ENCODE measurements at places on chromosomes 13 and 19. TPM values are rescaled to one million over a fixed set of nuclear protein-coding genes. Genes with fewer than 3 reads are reported as not detected.

Gene TSKS
- total RNA-seq = not detected

Gene CCDC8
- total RNA-seq = not detected

DNA sequence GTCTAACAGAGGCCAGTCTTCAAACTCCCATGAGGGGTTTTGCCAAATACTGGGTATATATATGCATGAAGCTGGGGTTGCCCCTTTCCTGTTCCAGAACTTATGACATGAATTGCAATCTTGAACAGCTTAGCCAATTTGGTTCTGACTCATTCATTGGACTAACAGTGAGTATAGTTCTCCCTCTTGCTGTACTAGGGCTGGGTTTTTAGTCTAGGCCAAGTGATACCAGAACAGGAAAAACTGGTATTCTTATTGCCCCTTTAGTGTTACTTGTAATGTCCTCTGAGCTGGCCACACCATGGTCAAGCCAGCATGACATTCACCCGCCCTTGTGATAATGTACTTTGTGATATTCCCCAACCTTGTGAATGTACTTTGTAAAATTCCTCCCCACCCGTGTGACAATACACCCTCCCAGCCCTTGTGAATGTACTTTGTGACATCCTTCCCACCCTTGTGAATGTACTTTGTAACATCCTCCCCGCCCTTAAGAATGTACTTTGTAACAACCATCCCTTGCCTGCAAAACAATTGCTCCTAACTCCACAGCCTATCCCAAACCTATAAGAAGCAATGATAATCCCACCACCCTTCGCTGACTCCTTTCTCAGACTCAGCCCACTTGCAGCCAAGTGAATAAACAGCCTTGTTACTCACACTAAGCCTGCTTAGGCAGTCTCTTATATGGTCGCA, 26.9 kb downstream of the ZNF846 start:
- no peak for DNase-seq

- no peak for DNase-seq
Observed at GRCh38 chr13:70375718-70376117, 267.5 kb upstream of the KLHL1 start.

Gene PGLYRP1
- not detected for total RNA-seq

Gene GCDH
- total RNA-seq = 31.0 TPM

- DNase-seq = no peak
Observed at GRCh38 chr13:39410096-39410901, 192.7 kb downstream of the LHFPL6 start.

DNA sequence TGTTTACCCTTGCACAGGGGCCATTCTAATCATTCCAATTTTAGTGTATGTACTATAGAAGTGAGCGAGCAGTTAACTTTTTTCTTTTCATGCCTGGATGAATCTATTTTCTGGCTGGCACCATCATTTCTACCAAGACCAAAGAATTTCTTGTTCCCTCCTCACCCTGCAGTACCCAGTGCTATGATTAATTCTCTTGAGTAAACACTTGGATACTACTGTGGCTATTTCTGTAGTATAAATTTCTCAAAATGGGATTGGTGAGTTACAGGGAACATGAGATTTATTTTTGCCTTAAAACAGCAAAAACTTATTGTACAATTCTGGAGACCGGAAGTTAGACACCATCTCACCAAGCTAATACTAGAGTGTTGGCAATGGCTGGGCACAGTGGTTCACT, 7.6 kb downstream of the ZNF446 start:
- DNase-seq = no peak

Gene RASIP1
- 0.14 TPM for total RNA-seq

- DNase-seq = no peak
Observed at GRCh38 chr13:27140060-27140459, 31.6 kb downstream of the USP12 start.

- no peak for DNase-seq
Observed at GRCh38 chr19:2974342-2975041, 2.9 kb upstream of the TLE6 start.

Gene ADGRE3
- total RNA-seq = not detected

Gene ZNF20
- total RNA-seq = 6.9 TPM

Gene MYH14
- 3.2 TPM for total RNA-seq

- no peak for DNase-seq
Observed at GRCh38 chr13:61408571-61408970, 7.1 kb downstream of the PCDH20 start.

Gene PROZ
- not detected for total RNA-seq

Gene FGF9
- not detected for total RNA-seq

DNA sequence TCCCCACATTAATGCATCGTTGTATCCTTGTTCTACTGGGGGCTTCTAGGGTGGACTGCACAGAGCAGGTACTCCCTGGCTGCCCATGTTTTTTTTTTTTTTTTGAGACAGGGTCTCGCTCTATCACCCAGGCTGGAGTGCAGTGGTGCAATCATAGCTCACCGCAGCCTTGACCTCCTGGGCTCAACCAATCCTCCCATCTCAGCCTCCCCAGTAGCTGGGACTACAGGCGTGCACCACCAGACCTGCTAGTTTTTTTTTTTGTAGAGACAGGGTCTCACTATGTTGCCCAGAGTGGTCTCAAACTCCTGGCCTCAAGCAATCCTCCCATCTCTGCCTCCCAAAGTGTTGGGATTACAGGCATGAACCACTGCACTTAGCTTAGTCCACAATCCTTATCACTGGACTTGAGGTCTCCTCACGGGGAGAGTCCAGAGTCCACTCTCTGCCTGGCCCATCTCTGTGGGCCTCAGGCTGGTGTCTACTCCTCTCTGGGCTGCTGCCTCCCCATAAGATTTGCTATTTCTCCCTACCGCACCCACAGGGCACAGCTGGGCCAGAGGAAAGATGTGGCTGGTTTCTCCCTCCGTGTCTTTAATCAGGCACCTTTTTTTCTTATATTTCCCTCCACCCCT, 50.4 kb upstream of the CYP4F8 start:
- DNase-seq = no peak
